ENCODE measurements at places on chromosomes 5 and 9.

GRCh38 chr5:54090495-54091120, 219.8 kb downstream of the ARL15 start:
- no peak for DNase-seq

- peak; percentile 1 for DNase-seq
These were observed 16.1 kb downstream of the AP3S1 start for GRCh38 chr5:115857626-115858349.

DNA sequence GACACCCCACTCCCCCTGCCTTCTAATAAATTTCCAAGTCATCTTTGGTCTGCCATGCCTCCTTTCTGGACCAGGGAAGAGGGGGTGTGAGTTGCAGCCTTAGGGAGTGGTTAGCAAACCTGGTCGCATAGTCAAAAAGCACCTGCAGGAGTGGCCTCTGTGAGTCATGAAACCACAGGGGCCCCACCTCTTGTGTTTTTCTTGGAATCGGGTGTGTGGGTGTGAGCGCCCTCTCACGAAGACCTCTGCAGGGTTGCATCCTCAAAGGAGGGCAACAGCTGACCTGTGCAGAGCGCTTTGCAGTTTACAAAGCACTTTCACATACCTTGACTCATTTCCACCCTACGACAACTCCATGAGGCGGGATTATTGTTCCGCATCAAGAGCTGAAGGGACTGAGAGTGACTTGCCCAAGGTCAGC, 36.8 kb upstream of the TEX48 start:
- no peak for DNase-seq

DNA sequence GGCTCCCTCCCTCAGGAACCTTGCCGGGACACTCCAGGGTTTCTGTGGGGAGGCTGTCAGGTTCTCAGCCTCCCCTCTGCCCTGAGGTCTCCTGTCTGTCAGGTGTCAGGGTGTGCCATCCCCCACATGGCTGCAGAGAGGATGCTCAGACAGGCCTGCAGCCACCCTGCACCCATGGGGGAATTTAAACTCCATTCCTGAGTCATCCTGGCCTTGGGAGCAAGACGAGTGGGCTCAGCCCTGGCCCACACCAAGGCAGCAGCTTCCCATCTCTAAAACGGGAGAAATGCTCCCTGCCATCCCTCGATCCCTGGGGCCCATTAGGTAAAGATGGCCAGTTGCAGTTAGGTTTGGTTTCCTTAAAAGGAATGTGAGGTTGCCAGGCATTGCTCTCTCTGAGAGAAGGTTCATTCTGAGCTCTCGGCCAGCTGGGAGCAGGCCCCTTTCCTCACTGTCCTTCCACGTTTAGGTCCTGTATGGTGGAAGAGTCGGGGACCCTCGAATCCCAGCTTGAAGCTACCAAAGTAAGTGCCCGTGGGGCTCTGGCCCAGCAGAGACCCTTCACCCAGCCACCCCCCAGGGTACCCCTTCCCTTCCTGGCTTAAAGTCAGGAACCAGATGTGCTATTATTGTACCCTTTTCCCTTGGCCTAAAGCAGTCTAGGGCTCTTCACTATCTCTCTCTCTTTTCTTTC, 26.6 kb downstream of the DYNC2I2 start:
- no peak for DNase-seq
